ENCODE measurements at places on chromosomes 7 and 10.
A peak's percentile ranks its signal among the peaks of the same experiment; 100 is the strongest.

GRCh38 chr7:114047889-114048288 lies 129.1 kb upstream of the PPP1R3A start:
- DNase-seq: no peak

GRCh38 chr10:58220769-58221451 lies 46.8 kb downstream of the IPMK start:
- no peak for DNase-seq

DNA sequence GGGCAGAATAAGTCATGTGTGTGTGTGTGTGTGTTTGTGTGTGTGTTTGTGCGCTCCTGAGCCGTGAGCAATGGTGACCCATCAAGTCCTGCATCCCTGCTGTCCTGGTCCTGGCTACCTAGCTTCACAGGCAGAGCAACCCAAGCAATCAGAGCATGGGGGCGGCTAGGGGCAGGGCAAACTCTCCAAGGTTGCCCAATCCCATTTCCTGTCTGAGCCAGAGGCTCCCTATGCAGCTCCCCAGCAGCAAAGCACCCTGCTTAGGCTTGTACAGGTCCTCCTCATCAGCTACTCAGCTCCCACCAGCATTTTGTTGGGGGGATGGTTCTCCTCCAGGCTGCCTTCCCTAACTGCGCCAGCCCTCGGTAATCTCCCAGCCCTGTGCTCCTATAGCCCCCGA lies 31.1 kb upstream of the CRHR2 start:
- DNase-seq: no peak

DNA sequence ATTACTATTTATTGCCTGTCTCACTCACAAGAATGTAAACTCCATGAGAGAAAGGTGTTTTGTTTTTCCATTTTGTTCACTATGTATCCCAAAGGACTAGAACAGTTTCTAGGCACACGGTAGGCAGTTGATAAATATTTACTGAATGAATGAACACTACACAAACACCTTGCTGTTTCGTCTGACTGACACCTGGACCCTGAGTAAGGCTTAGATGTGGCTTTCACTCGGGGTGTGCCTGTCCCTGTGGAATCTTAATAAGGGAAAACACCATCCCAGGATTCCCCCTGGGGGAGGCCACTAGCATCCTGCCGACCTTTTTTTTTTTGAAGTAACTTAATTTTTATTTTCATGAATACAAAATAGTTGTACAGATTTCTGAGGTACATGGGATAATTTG lies 66.6 kb upstream of the STEAP1B start:
- DNase-seq: no peak

- no peak for DNase-seq
These were observed 21.8 kb upstream of the LRRC4 start for GRCh38 chr7:128053023-128053422.

DNA sequence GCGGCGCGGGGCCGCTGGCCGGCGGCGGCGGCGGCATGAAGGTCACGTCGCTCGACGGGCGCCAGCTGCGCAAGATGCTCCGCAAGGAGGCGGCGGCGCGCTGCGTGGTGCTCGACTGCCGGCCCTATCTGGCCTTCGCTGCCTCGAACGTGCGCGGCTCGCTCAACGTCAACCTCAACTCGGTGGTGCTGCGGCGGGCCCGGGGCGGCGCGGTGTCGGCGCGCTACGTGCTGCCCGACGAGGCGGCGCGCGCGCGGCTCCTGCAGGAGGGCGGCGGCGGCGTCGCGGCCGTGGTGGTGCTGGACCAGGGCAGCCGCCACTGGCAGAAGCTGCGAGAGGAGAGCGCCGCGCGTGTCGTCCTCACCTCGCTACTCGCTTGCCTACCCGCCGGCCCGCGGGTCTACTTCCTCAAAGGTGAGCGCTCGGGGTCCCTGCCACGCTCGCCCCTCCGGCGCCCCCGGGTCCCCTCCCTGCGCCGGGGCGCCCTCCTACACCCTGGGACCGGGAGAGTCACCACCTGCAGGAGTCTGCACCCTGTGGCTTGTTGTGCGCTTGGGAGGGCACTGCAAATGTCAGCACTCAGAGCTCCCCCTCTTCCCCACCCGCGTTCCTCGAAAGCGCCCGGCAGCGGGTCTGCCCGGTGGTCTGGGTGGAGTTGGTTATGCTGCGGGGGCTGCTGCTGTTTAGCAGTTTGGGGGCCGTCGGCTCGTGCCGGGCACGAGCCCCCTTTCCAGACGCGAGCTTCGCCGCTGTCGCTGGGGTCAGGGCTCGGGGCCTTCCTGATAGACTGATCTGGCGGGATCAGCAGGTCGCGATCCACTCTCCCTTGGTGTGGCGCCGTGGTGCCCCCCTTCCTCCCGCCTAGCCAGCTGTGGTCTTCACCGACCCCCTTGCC lies 627 bp downstream of the DUSP5 start:
- peak; percentile 23 for DNase-seq

DNA sequence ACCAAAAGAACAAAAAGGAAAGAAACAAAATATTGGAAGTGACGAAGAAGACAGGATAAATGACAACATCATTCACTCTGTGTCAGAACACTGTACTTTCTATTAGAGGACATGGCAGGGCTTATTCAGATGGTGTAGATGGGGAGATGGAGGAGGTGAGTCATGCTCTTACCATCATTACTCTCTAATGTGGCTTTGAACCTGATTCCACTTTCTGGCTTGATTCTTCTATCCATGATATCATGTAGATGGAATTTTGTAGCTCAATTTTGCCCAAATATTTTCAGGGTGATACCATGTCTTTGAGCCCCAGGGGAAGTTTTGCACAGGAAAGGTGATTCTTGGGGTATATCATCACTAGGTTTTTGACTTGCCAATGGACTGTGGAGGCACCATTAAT lies 91.7 kb downstream of the CFAP58 start:
- DNase-seq: no peak

- DNase-seq: no peak
These were observed 559.0 kb upstream of the NRP1 start for GRCh38 chr10:33893506-33893905.

- no peak for DNase-seq
These were observed 355.3 kb downstream of the PAXIP1 start for GRCh38 chr7:154647625-154648024.

DNA sequence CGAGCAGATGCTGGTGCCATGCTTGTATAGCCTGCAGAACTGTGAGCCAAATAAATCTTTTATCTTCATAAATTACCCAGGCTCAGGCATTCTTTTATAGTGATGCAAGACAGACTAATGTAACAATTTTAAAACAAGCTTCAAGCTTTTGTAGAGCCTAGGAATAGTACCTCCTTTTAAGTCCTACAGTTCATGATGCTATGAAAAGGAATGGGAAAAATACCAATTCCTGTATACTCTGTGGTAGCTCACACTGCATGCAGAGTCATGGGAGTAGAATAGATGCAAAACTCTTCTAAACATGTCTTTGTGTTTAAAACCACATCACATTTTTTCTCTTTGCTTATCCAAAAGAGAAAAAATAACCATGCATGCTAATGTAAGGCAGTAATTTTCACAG lies 66.6 kb upstream of the WNT16 start:
- DNase-seq: no peak

Measured in stimulated activated CD4-positive, alpha-beta T cell treated with anti-CD3 and anti-CD28 coated beads, Interleukin-15, amount 100 ng/mL, for 1 hour (primary cell).